ENCODE measurements at places on chromosomes 3 and 15.

DNA sequence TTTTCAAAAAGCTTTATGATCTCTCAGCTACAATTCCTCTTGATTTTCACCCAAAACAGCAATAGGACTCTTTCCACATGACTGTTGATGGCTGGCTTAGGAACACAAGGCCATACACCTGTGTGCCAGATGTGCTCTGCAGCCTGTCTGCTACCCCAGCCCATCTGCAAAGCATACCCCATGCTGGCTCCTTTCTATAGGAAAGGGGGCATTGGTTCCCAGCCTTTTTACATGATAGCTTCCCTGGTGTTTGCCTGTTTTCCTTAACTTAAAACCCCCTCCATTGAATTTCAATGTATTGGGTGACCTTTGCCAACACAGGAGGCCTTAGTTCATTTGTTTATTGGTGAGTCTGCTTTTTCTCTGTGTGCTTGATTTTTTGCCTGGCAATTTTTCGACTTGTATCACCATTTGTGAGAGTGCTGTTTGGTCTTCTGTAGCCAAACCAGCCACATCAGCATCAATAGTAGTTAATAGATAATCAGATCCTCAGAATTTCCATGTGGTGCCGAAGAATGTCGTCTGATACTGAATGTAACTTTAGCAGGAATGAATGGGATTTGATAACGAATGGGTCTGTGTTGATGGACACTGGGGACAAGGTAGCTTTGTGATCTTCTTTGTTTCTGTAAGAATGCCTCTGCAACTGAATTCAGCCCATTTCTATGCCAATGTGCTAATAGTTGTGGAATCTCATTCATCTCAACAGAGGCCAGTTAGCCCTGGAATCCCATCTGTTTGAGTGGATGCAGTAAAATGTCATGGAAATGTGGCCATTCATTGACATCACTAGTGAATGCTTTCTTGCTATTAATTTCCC, 272.2 kb upstream of the RARB start:
- peak; percentile 28 for DNase-seq

DNA sequence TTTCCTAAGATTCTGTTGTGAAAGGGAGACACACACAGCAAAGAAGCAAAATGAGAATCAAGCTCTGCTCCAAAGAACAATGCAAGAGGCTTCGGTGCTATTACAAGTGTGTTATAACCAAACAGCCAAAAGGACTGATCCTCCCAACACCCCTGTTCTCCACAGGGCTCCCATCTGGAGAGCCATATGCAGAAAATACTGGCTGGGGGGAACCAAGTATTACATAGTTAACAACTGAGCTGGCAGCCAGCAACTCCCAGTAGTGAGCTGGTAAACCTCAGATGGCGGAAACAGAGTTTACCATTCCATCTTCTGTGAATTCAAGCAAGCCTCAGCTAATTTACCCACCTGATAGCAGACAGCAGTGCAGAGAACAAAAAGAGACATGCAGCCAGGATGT, 156.4 kb downstream of the NTRK3 start:
- DNase-seq, result no peak

DNA sequence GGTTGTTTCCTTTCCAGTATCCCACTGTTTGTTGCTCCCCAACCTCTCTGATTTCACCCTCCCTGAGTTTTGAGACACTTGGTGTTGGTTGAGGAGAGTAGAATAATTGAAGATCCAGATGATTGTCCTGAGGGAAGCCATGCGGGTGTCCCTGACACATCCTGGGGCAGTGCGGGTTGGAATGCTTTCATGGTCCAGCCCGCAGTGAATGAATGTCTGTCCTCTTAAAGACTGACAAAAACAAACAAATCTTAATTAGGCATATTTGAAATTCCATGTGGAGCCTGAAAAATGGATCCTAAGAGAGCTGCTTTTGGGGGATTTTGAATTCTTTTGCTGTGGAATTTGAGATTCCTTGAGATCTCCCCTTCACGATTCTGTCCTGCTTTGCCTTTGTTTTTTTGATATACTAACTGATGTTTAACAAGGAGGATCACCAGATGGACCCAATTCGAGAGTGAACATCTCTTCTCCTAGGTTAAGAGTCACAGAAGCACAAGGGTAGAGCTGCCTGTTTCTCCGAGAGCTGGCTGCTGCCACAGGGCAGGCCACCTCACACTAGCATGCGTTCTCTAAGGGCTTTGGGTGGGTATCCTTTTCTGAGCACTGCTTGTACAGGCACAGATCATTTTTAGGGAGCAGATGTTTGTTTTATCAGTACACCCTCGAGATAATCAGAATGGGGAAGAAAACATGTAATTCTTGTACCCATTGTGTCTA, 47.4 kb downstream of the GPR171 start:
- DNase-seq, result no peak

DNA sequence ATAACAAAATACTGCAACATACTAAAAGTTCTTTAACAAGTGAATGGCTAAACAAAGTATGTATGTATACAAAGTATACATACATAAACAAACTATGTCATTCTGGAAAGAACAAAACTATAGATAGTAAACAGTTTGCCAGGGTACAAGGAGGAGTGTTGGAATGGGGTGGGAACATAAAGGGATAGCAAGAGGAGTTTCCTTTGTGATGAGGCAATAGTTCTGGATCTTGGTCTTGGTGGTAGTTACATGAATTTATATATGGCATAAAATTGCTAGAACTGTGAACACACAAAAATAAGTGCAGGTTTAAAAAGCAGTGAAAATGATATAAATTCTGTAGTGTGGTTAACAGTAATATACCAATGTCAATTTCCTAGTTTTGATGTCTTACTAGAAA, 22.0 kb downstream of the ZNF148 start:
- no peak for DNase-seq

DNA sequence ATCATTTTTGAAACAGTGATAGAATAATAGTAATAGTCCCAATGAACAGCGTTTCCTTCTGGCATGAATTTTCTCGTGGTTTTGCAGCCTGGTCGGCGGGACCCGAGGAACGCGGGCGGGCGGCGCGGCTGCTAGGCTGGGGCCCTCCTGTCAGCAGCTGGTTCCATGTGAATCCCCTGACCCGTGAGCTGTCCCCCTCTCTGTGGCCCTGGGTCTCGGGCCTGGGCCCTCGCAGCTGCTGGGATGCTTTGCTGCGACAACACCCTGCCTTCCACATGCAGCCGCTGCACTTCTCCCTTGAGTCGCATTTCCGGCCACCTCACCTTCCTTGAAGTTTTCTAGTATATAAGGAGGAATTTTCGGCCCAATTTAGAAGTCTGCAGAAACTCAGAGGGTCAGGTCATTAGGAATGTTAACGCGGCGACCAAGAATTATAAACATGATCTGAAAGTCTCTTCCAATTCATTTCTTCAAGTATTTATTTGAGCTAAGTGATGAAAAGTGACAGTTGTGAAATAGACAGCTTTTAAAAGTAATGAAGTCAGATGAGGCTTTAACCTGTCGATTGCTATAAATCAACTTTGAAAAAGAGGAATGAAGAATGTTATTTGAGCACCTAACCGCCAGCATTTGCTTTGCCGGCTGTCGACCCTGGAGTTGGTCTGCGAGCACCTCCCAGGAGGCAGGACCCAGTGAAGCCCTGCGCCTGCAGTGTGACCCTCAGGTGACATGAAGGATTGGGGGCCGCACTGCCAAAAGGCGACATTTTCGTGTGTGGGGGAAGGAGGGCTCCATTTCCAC, 27.7 kb downstream of the NR2F2 start:
- DNase-seq, result no peak

DNA sequence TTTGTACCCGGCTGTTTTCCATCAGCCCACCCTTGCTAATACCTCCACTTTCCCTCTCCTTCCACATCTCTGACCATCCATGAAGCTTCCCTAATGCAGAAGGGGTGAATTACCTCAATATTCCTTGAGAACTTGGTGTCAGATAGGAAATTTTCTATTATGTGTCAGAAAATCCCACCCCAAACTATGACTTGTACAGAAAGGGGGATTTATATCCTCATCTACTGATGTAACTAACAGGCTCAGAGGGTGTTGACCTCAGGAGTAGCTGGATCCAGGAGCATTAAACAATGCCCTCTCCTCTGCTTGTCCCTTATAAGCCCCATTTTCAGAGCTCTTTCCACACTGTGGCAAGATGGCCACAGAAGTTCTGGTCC, 242.8 kb upstream of the TLE3 start:
- no peak for DNase-seq

Data from non-pigmented ciliary epithelial cell (primary cell).